ENCODE measurements at places on chromosomes 2 and 18. TPM values are rescaled to one million over a fixed set of nuclear protein-coding genes. Genes with fewer than 3 reads are reported as not detected.

Gene C2orf72
- polyA plus RNA-seq, result 69.4 TPM

GRCh38 chr2:101327863-101328394 is 19.4 kb upstream of the RNF149 start:
- peak; percentile 61 for DNase-seq

DNA sequence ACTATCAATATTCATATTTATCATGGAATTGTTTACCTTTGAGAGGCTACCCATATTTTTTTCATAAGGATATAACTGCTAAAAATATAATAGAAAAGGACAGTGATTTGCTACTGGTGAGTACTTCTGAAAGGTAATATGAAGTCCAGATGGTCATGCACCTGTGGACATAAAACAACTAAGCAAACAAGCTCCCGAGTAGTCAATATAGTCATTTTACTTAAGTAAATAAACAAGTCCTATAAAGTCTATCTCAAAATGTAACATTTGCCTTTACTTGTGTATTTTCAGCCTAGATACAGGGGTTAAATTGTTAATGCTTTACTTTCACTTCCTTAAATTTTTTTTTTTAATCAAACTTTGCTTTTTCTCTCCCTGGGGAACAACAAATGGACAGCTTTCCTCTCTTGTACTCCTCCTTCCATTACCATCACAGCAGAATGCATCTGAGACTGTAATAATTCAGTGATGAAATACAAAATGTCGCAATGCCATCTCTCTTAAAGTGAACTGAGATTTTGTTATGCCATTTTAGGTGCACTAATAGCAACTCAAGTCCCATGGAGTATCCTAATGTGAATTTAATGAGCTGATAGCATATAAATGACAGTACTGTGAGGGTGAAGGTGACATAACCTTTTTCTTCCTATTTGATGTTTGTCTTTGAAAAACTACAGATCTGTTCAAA is 1325.4 kb upstream of the ZEB2 start:
- DNase-seq, result no peak

- no peak for DNase-seq
Measured at GRCh38 chr2:172228177-172228808, 125.6 kb upstream of the DLX2 start.

GRCh38 chr2:27307545-27308358 is 493 bp downstream of the UCN start:
- peak; percentile 29 for DNase-seq

- peak; percentile 28 for DNase-seq
Measured at GRCh38 chr2:176111309-176111663, 4.2 kb downstream of the HOXD11 start.

Gene DOK6
- polyA plus RNA-seq, result 5.7 TPM

GRCh38 chr2:63981702-63982103 is 37.5 kb downstream of the VPS54 start:
- DNase-seq, result no peak

Gene AGXT
- polyA plus RNA-seq, result 1.8 TPM

DNA sequence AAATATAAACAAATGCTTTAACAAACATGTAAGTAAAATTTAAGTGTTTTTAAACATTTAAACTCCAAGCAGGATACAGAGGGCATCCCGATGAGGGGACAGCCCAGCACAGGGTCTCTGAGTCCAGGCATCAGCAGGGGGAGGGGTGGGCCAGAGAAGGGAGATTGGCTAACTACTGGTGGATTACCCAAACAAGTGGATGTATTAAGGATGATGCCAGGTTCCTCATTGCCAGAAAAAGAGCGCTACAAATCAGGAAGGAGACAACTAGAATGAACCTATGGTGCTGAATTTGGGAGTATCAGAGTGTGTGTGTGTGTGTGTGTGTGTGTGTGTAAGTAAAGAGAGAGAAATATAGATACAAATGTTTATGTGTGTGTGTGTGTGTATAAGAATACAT is 162.0 kb upstream of the RMP24 start:
- no peak for DNase-seq

Gene VWC2L
- polyA plus RNA-seq, result not detected

DNA sequence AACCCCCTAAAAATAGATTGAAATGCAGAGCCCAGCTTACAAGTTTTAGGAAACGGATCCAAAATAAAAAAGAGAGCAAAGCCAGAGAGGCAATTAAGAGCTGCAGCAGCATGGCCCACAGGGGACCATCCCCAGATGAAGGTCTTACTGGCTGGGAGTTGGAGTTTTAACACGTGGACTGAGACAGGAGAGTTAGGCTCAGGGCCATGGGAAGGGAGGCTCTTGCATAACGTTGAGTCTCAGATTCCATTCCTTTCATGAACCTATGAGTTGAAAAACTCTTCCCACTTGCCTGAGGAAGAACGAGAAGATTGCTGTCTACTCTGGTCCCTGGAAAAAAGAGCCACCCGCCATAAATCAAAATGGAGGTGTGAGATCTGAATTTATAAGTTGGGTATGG is 101.8 kb upstream of the NDUFV2 start:
- no peak for DNase-seq

Gene MDH1B
- polyA plus RNA-seq, result not detected

Gene SERPINE2
- polyA plus RNA-seq, result 14.3 TPM

DNA sequence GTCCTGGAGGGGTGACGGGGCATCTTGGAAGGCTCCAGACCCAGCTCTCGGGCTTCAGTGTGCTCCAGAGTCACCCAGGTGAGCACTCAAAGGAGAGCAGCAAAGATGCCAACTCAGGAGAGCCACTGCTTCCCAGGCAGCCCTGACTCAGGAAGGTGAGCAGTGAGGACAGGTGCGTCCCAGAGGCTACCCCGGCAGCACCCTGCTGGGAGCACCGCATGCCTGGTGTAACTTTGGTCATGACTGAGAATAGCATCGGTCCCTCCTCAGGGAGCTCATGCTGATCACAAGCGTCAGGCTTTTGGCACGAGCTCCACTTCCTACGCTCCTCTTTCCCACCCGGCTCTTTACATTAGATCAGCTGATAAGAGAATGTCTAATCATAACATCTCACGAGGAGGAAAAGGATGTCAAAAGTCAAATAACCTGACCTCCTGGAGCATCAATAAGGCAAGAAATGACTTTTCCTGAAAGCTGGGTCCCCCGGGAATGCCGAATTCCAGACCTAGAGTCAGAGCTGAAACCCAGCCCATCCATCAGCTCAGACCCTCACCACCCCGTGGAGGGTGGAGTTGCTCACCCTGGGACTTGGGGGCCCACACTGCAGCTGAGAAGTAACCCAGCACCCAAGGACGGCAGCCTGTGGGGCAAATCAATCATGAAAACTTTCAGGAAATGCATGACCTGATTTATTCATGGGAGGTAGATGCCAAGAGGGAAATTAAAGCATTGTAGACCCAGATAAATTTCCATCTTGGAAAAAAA is 248.8 kb downstream of the ACKR3 start:
- DNase-seq, result no peak

GRCh38 chr2:64283641-64284361 is 139.6 kb upstream of the PELI1 start:
- DNase-seq, result peak; percentile 24
